T-helper 9 cell (primary cell): ENCODE measurements at places on chromosomes 7 and 10.

DNA sequence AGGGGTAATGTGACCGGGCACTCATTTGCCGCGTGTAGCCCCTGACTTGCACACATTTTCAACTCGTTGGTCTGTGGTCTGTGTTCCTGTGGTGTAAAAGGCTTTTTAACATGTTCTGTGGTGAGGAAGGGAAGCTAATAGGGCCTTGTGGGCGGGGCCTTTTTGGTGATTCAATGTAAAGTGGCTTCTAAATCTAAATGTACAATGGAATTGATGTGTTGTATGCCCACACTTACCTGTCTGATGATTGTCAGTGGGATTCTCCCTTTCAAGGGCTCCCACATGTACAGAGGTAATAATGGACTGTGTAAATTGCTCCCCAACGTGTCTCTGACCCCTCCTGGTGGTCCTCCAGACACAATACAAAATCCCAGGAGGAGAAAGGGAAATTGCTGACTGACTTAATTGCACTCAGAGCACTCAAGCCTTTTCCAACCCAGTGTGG lies 43.1 kb upstream of the GATAD1 start:
- no peak for DNase-seq

GRCh38 chr10:25176421-25176968 lies 1.7 kb downstream of the GPR158 start:
- DNase-seq = no peak

DNA sequence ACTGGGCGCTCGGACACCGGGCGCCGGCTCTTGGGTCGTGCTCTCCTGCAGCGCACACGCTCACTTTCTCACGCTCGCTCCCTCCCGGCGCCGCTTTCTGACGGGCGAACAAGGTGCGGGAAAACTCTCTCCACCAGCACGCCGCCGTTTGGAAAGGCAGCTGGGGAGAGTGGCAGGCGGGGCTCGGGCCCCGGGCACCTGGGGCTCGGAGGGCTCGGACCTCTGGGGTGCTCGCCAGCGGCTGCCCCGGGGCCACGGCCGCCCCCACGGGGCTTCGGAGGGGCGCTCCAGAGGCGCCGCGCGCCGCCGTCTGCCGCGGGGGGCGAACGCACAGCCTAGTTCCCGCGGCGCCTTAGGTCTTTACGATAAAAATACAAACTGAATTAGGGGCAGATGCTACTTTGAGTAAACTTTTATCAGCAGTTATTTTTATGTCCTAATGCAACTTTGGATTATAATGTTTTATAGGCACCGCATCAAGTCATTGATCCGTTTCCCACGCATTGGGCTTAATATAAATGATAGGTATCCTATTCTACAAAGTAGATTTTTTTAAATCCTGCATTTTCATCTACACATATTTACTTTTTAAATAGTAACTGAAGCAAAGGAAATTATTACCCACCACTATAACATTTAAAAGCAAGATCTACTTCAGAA lies 535 bp upstream of the EPC1 start:
- DNase-seq = no peak

DNA sequence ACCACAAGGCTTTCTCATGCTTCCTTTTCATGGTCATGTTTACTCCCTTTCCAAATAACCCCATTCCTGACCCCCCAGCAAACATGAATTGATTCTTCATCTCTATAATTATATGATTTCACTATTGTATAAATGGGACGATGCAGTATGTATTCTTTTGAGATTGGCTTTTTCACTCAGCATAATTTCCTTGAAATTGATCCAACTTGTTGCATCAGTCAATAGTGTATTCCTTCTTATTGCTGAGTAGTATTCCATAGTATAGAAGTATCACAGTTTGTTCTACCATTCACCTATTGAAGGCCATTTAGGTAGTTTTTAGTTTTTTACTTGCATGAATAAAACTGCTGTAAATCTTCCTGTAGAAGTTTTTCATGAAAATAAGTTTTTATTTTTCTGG lies 264.7 kb downstream of the BAMBI start:
- no peak for DNase-seq

DNA sequence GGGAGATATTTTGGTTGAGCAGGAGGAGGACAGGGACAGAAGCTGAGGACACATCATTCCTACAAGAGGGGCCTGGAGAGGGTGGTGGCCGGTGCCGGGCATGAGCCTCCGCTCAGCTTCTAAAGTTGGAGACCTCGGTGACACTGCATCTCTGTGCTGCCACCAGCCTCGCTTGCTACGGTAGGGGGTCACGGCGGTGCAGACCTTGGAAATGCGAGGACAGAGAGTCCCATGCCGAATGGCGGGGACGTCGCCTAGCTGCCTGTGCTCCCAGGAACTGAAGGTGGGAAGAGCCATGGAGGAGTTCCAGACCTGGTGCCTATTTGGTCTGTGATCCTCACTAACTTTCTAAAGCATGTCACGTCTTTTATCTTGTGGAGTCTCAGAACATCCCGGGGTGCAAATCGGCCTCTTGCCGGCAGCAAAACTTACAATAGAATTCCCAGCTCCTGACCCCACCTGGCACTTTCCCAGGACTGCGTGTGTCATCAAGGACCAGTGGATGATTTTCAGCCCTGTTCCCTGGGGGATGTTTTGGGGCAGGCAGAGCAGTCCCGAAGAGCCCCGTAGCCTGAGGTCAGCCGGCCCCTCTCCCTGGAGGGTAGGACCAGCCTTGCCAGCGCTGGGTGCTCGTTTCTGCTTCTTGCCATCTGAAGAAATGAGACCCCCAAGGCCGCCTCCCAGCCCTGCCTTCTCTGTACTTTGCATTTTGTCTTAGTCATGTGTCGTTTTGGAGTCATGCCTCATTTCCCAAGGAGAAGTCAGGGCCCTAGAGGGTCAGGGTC lies 205.8 kb upstream of the SHH start:
- DNase-seq = no peak

DNA sequence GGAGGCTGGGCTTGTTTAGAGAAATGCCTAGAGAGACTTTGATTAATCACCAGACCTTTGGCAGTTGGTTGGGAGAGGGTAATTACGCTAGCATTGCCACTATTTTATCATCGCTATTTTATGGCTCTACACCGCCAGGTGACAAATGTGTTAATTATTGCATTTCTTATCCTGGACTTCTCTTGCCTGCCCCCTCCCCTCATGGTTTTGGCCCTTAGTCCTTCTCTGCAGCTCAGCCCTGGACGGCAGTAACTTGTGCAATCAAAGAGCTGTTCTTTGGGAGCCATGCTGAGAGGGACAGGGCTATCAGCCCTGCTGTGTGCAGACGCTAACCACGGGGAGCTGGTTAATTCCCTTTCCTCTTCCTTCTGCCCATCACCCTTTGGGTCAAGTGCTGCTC lies 585.0 kb downstream of the AUTS2 start:
- no peak for DNase-seq

DNA sequence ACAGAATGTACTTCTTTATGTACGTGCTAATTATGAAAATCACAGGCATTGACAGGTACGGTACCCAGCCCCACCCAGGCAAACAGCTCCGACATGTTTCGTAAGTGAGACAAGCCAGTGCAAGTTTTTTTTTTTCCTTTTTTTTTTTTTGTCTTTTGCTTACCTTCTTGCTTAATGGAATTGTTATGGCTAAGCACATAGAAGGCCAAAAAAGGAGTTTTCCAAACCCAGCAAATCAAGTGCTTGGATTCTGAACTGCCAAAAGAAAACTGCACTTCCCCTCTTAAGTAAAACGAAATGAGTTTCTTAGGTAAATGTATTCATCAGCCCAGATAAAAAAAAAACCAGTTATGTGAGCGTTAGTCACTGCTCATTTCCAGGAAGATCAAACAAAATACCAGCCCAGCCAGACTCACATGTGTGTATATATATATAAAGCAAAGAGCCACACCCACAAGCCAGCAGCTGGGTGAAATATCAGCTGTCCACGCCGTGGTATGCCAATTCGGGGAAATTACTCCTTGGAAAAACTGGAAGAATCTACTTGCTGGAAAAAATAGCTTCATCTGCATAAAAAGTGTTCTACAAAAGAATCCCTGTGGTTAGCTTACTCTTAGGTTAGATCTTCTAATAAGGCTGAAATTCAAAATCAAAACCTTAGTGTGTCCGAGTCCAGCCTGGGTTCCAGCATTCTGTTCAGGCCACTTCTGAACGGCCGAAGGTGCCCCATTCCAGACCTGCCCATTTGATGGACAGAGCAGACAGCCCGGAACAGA lies 8.0 kb downstream of the KLF6 start:
- peak; percentile 41 for DNase-seq

DNA sequence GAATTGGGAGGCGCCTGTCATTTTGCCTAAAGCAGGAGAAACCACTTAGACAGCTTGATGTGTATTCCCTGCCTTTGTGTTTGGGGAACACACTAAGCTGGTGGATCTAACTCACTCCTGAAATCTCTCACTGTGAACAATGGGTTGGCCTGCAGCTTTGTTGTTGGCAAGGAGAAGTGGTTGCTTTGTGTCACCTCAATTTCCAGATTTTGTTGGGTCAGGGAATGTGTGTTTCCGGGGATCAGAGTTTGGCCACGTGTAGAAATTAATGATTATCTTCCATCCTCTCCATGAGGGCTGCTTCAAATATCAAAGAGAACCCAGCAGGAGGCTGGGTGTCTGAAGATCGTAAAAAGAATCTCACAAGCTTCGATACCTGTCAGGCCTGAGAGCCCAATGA lies 27.8 kb downstream of the A1CF start:
- DNase-seq = no peak

GRCh38 chr7:45585628-45586027 lies 11.5 kb downstream of the ADCY1 start:
- DNase-seq = no peak

- no peak for DNase-seq
Measured at GRCh38 chr10:32893434-32893833, 64.6 kb downstream of the ITGB1 start.

DNA sequence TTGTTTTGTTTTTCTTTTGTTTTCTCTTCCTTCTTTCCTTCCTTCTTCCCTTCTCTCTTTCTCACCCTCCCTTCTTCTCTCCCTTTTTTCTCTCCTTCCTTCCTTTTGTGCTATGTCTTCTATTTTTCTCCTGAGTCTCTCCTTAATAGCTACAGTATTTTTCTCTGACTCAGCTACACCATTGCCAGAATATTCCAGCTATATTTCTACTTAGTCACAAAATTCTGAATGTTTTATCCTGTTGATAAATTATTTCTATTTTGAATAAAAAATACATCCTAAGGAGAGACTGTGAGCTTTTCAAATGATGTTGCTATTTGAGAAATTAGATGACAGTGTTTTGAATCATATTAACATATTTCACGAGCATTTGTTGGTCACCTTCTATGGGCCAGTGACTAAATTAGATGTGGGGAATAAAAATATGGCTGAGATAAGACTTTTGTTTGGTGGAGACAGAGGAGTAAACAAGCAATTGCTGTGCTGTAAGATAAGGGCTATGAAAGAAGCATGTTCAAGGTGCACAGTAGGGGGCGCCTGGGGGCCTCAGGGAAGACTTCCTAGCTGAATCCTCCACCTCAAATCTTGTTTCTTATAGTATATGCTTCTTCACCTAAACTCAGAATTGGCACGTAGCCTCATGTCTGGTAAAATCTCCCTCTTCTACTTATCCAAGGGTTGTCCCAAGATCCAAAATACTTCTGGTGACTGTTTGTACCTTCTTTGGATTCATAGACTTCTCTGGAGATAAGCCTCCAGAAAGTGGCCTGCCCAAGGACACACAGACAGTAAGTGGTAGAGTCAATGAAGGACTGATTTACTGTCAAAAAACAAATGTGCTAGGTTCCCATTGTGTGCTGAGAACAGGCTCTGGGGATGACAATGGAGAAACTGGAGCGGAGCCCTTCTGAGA lies 115.5 kb upstream of the CREB5 start:
- DNase-seq = no peak

GRCh38 chr7:85160223-85160622 lies 26.6 kb downstream of the SEMA3D start:
- no peak for DNase-seq

DNA sequence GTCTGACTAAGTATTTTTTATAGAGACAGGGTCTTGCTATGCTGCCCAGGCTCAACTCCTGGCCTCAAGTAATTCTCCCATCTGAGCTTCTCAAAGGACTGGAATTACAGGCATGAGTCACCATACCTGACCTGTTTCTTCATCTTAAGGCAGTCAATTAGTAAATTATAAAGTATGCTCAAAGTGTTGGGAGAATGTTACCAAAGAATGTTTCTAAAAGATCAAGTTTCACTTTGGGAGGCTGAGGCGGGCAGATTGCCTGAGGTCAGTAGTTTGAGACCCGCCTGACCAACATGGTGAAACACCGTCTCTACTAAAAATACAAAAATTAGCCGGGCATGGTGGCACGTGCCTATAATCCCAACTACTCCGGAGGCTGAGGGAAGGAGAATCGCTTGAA lies 117.0 kb downstream of the ALOX5 start:
- no peak for DNase-seq

DNA sequence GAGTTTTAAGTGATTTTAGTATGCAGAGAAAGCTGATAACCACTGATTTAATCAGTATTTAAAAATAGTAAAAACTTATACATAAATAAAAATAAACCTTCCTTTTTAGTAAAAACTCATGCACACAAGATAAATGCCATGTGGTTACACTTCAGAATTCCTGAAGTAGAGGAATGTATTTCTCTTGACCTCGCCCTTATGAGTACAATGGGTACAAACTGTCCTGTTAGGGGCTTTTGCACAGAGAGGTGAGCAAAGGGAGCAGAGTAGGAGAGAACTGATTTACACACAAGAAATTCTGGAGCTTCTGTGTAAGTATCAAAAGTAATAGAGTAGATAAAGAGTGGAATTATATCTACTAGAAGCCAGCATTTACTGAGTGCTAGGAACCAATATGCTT lies 279.6 kb downstream of the PPP1R3A start:
- no peak for DNase-seq

GRCh38 chr10:72622271-72622670 lies 3.6 kb downstream of the MICU1 start:
- no peak for DNase-seq

DNA sequence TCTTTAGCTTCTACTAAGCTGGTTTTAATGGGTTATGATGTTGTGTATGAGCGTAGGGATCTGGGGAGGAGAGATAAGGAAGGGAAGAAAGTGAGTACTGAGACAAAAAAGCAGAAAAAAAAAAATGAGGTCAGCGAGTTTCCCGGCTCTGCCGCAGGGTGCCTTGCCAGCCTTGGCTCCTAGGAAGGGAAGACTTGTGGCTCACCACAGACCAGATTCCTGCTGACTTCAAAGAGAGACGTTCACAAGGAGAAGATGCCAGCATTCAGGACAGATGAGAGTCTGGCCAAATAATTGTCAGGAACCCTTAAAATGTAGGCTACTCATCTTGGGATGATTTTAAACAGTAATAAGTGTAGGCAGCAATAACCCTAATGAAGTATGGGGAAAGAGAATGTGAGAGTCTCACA lies 11.4 kb upstream of the FAS start:
- no peak for DNase-seq

DNA sequence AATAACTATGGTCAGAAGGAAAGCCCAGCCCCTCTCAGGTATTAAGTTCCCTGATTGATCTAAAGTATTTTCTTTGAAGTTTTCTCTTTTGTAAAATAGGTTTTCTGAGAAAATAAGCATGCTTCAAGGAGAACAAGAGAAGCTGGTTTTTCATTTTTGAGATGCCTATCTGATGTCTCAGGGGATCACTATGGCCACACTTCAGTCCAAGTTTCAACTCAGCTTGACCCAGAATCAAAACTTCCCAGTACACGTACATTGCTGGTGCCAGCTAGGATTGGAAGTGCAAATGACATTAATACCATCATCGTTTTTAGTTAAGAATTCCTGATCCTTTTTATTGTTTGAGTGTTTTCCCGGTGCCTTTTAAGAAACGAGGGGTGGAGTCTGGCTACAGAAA lies 7.2 kb downstream of the ITIH5 start:
- DNase-seq = no peak

- DNase-seq = no peak
Measured at GRCh38 chr7:119482671-119483070, 790.3 kb upstream of the KCND2 start.

- no peak for DNase-seq
Measured at GRCh38 chr10:66714741-66715140, 211.1 kb upstream of the LRRTM3 start.
